ENCODE measurements at places on chromosomes 2 and 18. TPM values are rescaled to one million over a fixed set of nuclear protein-coding genes. Genes with fewer than 3 reads are reported as not detected.

Gene SRD5A2
- total RNA-seq = not detected

DNA sequence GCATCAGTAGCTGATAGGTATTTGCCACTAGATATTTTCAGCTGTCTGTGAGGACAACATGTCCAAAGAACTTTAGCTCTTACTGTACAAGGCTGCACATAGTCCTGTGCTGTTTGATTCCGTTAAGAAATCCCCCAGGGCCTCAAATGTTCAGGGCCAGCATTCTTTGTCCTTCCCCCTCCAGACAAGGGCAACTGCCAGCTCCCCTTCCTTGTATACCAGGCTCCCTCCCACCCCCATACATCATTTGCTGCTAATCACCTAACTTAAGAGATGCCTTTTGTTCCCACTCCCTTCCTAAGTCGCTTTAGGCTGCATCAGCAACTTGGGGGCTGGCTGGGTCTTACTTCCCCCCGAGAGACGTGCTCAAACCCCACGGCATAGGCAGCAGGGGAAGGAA is 138.7 kb downstream of the CDH20 start:
- no peak for DNase-seq

Gene IL36A
- not detected for total RNA-seq

Gene C2orf92
- 1.0 TPM for total RNA-seq

DNA sequence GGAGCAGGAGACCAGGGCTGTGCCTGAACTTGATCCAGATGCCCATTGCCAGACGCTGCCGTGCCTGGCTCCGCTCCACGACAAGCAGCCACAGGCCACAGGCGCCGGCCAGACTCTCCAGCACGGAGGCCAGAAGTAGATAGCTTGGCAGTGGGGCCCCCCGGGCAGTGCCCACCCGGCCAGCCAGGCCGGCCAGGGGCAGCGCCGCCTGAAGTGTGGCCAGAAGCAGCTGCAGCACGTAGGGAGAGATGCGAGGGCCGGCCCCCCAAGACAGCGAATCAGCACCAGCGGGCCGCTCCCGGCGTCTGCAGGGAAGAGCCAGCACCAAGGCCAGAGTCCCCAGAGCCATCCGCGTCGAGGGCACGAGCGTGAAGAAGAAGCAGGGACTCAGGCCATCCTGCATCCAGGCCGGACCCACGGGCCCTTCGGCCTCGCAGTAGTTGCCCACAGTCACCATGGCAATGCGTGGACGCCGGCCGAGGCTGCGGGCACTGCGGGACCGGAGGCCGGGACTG is 484 bp downstream of the ABCB6 start:
- DNase-seq = peak; percentile 74

DNA sequence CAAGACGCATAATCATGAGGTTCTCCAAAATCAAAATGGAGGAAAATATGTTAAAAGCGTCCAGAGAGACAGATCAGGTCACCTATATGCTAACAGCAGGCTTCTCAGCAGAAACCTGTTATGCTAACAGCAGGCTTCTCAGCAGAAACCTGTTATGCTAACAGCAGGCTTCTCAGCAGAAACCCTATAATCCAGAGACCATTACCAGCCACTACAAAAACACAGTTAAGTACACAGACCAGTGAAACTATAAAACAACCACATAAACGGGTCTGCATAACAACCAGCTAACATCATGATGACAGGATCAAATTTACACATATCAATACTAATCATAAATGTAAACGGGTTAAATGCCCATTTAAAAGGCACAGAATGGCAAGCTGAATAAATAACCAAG is 1548.4 kb upstream of the TMEFF2 start:
- no peak for DNase-seq

DNA sequence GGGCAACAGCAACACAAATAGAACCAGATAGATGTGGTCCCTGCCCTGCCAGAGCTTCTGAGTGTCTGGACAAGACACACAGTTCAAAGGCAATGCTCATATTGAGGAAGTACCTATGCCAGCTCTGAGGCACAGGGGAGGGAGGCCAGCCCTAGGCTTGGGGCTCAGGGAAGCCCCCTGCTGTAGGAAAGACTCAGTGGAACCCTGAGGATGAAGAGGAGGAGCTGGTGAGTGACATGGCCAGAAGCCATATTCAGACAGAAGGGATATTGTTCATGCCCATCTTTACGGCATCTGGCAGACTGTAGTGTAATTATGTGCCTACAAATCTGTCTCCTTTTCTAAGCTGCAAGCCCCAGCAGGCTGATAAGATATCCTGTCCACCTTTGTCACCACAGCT is 8.8 kb downstream of the SIGLEC15 start:
- DNase-seq = no peak

Gene PRKAG3
- not detected for total RNA-seq

Gene DYTN
- not detected for total RNA-seq

DNA sequence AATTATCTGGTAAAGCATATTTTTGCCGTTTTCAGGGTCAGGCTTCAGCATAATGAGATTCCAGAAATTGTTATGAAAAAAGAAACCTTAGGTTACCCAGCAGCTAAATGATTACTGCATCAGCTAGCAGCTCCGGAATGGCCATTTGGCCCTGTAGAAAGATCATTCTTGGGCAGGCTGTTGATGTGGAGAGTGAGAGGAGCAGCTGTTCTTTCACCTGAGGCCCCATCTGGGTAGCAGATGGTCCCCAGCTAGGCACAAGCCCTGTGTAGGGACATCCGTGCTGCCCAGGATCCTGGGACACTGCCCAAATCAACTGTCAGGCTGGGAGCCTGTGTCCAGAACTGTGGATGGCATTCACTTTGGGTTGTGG is 61.8 kb downstream of the NEDD4L start:
- no peak for DNase-seq

Gene INPP1
- 4.5 TPM for total RNA-seq

Gene CCDC85A
- 0.19 TPM for total RNA-seq

Gene CCDC148
- total RNA-seq = 0.39 TPM

GRCh38 chr18:31970617-31971016 is 27.7 kb upstream of the TRAPPC8 start:
- DNase-seq = peak; percentile 38

- DNase-seq = no peak
These were observed 41.5 kb downstream of the ODC1 start for GRCh38 chr2:10406491-10407188.

DNA sequence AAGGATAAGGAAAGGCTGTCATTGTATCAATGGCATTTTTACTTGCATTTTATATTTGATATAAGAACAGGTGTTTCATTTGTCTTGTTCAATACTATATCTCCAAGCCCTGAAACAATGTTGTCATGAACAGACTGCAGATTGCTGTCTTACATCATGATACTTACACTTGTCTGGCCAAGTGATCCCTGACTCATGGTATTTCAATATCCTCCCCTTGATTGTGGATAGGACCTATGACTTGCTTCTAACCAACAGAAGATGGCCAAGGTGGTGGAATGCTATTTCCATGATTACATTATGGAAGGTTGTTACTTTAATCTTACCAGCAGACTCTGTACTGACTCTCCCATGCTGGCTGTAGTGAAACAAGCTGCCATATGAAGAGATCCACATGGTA is 471.1 kb downstream of the CCDC85A start:
- DNase-seq = no peak

DNA sequence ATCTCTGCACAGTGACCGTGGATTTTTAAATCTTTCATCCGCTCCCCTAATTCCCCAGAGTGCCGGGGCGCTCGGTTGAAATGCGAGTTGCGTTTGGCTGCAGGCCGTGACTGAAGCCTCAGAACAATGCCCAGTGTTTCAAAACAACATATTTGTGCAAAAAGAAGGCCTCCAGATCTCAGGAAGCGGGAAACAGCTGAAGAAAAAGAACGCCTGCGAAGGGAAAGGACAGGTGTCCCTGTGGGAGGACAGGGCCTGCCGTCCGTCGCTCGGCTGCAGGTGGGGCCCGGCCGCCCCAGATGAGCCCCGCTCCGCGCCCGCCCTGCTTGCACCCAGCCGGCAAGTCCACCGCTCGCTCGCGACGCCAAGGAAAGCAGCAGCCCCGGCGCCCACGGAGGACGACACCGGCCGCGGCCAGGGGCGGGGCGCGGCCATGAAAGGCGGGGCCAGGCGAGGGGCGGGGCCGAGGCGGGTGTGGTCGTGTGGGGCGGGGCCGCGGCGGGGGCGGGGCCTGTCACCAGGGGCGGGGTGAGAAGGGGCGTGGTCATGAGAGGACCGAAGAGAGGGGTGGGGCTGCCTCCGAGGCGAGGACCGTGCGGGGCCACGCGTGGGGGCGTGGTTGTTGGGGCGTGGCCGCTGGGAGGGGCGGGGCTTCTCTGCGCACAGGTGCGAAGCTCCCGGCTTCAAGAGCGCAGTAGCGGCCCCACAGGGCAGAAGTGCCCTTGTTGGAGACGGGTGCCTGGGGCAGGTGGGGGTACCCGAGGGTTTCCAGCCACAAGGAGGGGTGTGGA is 17.6 kb upstream of the BOK start:
- DNase-seq = no peak

DNA sequence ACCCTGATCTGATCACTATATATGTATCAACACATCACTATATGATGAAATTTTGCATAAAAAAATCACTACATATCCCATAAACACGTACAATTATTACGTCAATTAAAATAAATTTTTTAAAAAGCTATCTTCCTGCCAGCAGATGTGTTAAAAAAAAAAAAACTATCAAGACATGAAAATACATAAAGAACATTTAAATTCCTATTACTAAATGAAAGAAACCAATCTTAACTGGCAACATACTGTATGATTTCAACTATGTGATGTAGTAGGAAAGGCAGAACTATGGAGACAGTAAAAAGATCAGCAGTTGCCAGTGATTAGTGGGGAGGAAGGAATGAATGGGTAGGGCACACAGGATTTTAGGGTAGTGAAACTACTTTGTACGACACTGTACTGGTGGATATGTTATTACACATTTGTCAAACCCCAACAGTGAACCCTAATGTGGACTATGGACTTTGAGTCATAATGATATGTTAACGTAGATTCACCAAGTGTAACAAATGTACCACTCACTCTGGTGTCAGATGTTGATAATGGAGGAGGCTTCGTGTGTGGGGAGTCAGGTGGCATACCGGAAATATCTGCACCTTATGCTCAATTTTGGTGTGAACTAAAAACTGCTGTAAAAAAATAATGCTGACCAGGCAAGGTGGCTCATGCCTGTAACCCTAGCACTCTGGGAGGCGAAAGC is 27.4 kb downstream of the USP34 start:
- no peak for DNase-seq

- peak; percentile 20 for DNase-seq
These were observed 87.6 kb downstream of the SLC8A1 start for GRCh38 chr2:40364151-40364874.

DNA sequence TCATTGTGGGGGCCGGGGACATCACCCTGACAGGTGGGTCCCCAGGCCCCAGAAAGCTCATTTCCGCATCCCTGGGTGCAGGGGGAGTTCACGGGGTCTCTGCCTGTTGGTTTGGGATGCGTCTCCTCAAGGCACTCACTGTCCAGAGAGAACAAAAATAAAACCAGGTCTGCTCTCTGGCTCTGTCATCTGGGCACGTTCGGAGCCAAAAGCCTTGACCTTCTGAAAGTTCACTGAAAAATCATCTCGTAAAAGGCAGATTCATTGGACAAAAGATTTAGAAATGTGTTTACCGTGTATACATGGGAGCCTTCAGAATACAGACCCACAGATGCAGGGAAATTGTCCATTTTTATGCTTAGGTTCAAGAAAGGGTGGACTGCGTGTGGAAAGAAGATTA is 26.6 kb downstream of the MLPH start:
- no peak for DNase-seq

GRCh38 chr2:119706221-119706620 is 27.2 kb downstream of the TMEM177 start:
- no peak for DNase-seq

- DNase-seq = peak; percentile 63
These were observed 806.4 kb downstream of the TRIB2 start for GRCh38 chr2:13522917-13523821.

DNA sequence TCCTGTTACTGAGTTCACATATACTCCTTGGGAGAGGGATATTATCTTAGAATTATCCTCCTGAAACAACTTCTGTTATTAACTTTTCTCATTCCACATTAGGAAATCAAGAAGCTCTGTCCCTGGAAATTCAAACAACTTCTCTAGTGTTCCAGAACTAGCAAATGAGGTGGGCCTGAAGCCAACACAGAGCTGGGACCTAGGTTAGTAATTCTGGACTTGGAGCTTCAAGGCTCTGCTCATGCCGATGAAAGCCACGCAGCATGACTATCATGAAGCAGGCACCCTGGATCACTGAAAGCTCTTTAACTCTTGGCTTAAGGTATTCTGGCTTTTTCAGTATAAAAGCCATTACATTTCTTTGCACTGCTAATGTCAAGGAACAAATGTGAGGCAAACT is 242.7 kb downstream of the TGIF1 start:
- DNase-seq = no peak

DNA sequence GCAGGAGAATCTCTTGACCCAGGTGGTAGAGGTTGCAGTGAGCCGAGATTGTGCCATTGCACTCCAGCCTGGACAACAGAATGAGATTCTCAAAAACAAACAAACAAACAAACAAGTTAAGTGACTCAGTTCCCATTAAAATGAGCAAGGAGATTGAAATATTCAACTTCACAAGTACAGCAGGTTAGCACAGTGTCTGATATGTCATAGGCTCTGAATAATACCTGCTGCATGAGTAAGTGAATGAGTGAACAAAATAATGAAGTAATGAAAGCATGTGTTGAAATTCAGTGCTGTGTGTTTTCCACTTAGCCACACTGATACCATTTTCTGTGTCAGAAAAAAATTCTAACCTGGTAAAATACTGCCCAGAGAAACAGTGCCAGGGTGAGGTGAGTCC is 41.9 kb upstream of the SETBP1 start:
- no peak for DNase-seq

Gene MITD1
- 21.4 TPM for total RNA-seq

DNA sequence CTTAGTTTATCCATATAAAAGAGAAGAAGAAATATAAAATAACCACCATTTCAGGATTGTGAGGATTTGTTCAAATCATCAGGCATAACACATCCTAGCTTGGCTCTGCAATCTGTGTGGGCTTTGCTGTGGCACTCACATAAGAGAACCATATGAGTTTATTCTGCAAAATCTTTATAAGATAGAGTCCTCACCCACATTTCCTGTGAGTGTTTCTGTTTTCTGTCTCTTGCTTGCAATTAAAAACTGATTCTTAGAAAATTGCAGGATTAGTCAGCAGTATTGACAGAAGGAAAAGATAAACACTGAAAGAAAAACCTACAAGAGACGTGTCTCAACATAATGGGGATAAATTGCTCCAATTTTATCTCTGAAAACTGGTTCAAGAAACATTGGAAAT is 258.5 kb downstream of the RND3 start:
- no peak for DNase-seq

DNA sequence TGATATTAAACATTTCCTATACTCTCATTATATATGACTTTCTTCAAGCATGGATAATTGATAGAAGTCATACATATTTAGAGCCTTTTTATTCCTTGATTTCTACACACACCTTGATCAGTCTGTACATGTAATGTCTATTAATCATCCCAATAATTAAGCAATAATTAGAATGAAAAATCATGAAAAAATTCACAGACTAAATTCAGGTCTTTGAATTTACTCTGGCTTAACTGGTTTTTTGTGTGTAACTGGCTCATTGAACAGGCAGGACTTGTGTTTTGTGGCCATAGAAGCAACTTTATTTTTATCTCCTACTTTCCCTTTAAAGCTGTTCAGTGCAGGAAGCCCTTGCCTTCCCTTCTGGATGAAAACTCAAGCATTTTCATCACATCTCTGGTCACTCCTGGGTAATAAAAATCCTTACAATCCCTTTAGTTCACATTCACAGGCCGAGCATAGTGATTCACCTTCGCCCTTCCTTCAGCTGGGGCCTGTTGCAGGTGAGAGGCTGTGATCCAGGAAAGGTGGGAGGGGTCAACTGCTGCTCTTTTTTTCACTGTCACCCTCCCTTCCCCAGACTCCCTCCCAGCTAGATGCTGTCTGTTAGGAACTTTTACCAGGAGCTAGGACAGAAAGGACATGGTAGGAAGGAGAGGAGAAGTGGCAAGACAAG is 58.0 kb upstream of the ITSN2 start:
- DNase-seq = no peak

Measured in HT1080 (cell line).